ENCODE measurements at places on chromosomes 4 and X.

- no peak for DNase-seq
Measured at GRCh38 chr4:125689805-125690204, 375.1 kb downstream of the FAT4 start.

DNA sequence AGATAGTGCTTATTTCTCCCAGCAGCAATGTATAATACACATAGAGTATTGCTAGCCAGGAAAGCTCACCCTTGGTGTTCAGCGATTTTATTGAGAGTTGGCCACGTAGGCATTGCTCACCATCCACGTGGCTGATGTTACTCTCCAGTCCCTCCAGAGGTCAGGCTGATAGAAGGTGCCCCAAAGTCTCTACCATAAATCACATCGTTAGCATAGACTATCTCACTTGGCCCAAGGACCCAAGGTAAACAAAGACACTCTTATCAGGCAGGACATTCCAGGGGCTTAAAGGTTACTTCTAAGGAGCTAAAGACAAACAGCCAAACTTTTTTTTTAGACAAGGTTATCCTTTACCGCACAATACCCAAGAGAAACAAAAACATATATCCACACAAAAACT, 30.3 kb upstream of the RGN start:
- DNase-seq = no peak

DNA sequence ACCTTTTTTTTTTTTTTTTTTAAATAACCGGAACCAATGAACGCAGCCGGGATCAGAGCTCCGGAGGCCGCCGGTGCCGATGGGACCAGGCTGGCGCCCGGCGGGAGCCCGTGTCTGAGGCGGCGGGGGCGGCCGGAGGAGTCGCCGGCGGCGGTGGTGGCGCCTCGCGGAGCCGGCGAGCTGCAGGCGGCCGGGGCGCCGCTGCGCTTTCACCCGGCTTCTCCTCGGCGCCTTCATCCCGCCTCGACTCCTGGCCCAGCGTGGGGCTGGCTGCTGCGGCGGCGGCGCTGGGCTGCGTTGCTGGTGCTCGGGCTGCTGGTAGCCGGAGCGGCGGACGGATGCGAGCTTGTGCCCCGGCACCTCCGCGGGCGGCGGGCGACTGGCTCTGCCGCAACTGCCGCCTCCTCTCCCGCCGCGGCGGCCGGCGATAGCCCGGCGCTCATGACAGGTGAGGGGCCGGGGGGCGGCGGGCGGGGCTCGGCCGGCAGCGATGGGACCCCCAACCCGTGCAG, 337 bp downstream of the STIM2 start:
- peak; percentile 67 for DNase-seq

GRCh38 chrX:150907474-150907873, 9.0 kb upstream of the CD99L2 start:
- DNase-seq = no peak

- DNase-seq = no peak
Measured at GRCh38 chr4:137853424-137853823, 321.1 kb upstream of the PCDH18 start.

- no peak for DNase-seq
Measured at GRCh38 chr4:38504396-38504715, 159.6 kb upstream of the KLF3 start.
